ENCODE measurements at places on chromosomes 2 and 18. TPM values are rescaled to one million over a fixed set of nuclear protein-coding genes. Genes with fewer than 3 reads are reported as not detected.
A peak's percentile ranks its signal among the peaks of the same experiment; 100 is the strongest.

DNA sequence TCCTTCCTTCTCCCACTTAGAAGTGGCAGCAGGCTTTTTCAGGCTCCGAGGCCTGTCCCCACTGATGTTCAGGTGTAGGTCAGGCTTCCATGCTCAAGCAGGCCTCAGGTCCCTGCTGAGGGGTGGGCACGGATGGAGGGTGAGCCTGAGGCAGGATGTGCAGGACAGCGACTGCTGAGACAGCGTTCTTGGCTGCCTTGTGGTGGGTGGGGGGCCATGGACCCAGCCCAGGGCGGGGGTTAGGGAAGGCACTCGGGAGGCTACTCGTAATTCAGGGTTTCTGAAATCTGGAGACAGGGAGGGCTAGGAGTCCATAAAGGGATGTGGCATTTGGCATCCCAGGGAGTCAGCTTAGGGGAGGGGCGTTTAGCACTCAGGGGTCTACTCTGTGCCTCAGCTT is 30.3 kb downstream of the COLEC11 start:
- peaks cover 3% of the 10 kb centered on the region for H3K36me3 ChIP-seq
- no peak for DNase-seq
- H3K27ac ChIP-seq = no peak overlapping the region
- H3K4me1 ChIP-seq = no peaks in the 10 kb centered on the region

GRCh38 chr2:2045141-2045540 is 285.9 kb downstream of the MYT1L start:
- H3K27ac ChIP-seq = no peak overlapping the region
- no peaks in the 10 kb centered on the region for H3K36me3 ChIP-seq
- no peak for DNase-seq

The IL36G gene
- total RNA-seq = not detected

DNA sequence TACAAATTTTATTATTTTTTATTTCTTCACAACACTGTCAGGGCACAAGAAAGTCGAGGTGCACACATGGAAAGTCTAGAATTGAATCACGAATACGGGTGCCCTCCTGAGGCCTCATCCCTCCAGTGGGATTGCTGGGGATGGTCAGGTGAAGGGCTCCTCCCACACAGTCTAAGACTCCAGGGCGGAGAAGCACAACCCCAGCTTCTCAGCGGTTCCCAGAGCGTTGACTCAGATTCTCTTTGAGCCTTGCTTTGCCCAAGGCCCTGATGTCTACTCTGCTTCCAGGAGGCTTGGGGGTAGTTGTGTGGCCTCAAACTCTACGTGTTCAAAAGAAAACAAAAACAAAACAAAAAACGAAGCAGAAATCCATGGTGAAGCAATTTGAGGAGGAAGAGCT is 108.4 kb downstream of the LYPD6B start:
- H3K4me3 ChIP-seq = no peak overlapping the region
- no peaks in the 10 kb centered on the region for H3K36me3 ChIP-seq
- DNase-seq = no peak
- H3K4me1 ChIP-seq = peaks cover 10% of the 10 kb centered on the region
- H3K27me3 ChIP-seq = peaks cover 2% of the 10 kb centered on the region

GRCh38 chr2:216298719-216299495 is 73.4 kb downstream of the MARCHF4 start:
- no peaks in the 10 kb centered on the region for H3K36me3 ChIP-seq
- DNase-seq = no peak
- no peak overlapping the region for H3K27ac ChIP-seq
- H3K4me1 ChIP-seq = peaks cover 6% of the 10 kb centered on the region
- H3K27me3 ChIP-seq = peaks cover 2% of the 10 kb centered on the region

- H3K27me3 ChIP-seq = peaks cover 1% of the 10 kb centered on the region
- H3K36me3 ChIP-seq = no peaks in the 10 kb centered on the region
- no peak for DNase-seq
- peak overlapping the region; percentile 48 for H3K27ac ChIP-seq
- peaks cover 5% of the 10 kb centered on the region for H3K4me1 ChIP-seq
Observed at GRCh38 chr2:24618144-24618543, 127.1 kb downstream of the NCOA1 start.

The ADAM23 gene
- 12.0 TPM for total RNA-seq

The SERPINB13 gene
- total RNA-seq = not detected

DNA sequence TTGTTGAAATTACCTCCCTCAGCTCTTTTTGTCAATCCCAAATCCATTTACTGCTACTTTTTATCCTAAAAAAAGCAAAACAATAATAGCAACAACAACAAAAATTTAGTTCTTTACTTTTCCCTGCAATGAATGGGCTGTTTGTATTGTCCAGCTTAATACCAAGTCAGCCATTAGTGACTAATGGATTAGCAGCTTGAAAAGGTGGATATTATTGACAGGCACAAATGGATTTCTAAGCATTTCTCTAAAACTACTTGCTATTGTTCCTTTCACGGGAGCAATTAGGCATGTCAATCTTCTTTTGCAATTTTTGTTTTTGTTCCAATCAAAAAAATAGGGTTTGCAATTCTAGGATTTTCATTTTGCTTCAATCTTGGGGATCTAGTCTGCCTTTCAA is 32.1 kb upstream of the SPAG16 start:
- H3K27me3 ChIP-seq = no peaks in the 10 kb centered on the region
- no peak for DNase-seq
- H3K4me3 ChIP-seq = no peak overlapping the region
- H3K4me1 ChIP-seq = no peaks in the 10 kb centered on the region
- no peak overlapping the region for H3K27ac ChIP-seq

- DNase-seq = no peak
- no peak overlapping the region for H3K4me3 ChIP-seq
Observed at GRCh38 chr2:71792926-71793761, 339.8 kb downstream of the DYSF start.

The FBXO15 gene
- total RNA-seq = 5.4 TPM

- no peaks in the 10 kb centered on the region for H3K27me3 ChIP-seq
- no peak for DNase-seq
- no peak overlapping the region for H3K4me3 ChIP-seq
- no peaks in the 10 kb centered on the region for H3K4me1 ChIP-seq
- no peaks in the 10 kb centered on the region for H3K36me3 ChIP-seq
- H3K27ac ChIP-seq = no peak overlapping the region
Observed at GRCh38 chr2:153532140-153532539, 53.6 kb upstream of the RPRM start.

DNA sequence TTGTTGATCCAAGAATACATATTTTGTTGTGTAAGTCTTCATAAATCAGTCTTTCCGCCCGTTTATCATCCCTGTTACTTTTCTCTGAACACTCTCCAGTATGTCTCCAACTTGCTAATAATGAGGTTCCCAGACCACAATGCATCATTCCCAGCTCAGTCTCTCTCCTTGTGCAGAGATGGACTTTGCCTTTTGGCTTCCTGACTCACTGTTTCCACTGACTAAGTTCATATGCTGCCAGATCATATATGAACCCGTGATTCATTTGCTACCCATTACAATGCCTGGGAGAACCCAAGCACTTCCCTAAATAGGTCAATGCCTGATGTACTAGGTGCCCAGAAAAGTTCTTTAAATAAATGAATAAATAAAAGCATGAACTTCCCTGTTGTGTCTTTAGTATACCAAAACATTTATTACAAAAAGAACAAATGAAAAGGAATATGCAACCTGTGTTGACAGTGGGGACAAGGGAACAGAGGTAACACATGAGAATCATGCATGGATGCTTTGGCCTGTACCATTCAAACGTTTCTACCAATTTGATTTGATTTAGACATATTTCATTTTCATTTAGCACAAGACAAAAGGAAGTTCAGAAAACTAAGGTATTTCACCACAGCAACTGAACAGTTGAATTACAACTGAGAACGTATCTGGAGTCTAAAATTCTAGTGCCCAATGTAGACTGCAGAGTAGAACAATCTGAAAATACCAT is 215.4 kb upstream of the HNRNPA3 start:
- no peaks in the 10 kb centered on the region for H3K27me3 ChIP-seq
- no peaks in the 10 kb centered on the region for H3K4me1 ChIP-seq
- H3K4me3 ChIP-seq = no peak overlapping the region
- H3K27ac ChIP-seq = no peak overlapping the region

DNA sequence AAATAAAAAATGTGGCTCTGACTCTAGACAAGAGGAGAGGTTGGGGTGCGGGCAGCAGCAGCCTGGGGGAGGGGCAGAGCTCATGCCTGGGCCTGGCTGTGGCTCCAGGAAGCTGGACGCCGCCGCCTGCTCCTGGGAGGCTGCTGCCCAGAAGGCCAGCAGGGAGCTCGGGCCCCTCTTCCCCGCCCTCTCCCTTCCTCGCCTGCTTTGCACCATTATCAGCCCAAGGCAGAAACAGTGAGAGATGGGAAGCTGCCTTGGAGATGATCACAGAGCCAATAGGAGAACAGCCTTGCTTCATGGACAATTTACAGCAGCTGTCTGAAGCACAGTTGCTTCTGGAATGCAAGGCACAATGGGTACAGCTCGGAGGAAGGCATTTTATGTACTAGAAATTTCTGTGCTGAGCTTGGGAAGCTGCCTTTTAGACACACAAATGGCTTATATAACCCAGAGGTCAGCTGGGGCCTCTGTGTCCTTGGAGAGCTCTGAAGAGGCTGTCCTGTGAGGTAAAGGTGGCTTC is 55.3 kb upstream of the AFF3 start:
- H3K4me1 ChIP-seq = peaks cover 16% of the 10 kb centered on the region
- peaks cover 11% of the 10 kb centered on the region for H3K27me3 ChIP-seq
- H3K27ac ChIP-seq = no peak overlapping the region
- peaks cover under 1% of the 10 kb centered on the region for H3K36me3 ChIP-seq

DNA sequence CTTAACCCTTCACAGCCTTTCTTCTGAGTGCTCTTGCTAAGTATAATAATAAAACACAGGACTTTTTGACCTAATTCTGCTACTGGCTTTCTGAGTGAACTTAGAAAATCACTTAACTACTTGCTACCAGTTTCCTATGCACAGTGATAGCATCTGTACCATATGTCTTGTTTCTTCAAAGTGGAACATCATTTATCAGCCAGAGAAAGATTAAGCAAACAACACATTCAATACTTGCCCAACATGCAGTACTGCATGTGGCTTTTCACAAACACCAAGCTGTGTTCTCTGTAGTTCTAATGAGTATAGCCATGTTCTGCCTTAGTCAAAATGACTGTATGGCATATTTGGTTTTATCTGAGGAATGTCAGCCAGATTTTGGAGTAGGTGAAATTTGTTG is 1286.6 kb upstream of the ZEB2 start:
- no peak for DNase-seq
- peaks cover 1% of the 10 kb centered on the region for H3K27me3 ChIP-seq
- no peak overlapping the region for H3K27ac ChIP-seq

Data from endothelial cell (in vitro differentiated cells).